Endothelial cell of umbilical vein (primary cell): ENCODE measurements at places on chromosomes 7 and 10. TPM values are rescaled to one million over a fixed set of nuclear protein-coding genes. Genes with fewer than 3 reads are reported as not detected.

The DYDC1 gene
- total RNA-seq = not detected in 2 replicates

DNA sequence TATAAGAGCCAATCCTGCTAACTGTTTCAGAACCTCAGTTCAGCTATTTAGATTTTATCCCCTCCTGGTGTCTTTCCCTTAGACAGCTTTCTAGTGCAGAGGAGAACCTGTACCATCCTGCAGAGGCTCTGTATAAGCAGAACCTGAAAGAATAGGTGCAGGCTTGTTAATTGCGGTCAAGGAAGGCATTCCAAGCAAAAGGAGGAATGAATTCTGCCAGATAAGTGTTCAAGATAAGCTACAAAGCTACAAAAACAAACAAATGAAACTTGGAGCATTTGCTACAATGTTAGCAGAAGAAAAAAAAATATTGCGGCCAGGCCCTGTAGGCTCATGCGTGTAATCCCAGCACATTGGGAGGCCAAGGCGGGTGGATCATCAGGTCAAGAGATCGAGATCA lies 32.6 kb upstream of the AGMO start:
- no peak overlapping the region for H3K27ac ChIP-seq
- H3K27me3 ChIP-seq = no peaks in the 10 kb centered on the region
- no peaks in the 10 kb centered on the region for H3K36me3 ChIP-seq
- DNase-seq = no peak
- no peak overlapping the region for H3K4me3 ChIP-seq
- H3K4me1 ChIP-seq = no peaks in the 10 kb centered on the region

The KBTBD2 gene
- 36.6 and 37.0 TPM in 2 replicates for total RNA-seq

DNA sequence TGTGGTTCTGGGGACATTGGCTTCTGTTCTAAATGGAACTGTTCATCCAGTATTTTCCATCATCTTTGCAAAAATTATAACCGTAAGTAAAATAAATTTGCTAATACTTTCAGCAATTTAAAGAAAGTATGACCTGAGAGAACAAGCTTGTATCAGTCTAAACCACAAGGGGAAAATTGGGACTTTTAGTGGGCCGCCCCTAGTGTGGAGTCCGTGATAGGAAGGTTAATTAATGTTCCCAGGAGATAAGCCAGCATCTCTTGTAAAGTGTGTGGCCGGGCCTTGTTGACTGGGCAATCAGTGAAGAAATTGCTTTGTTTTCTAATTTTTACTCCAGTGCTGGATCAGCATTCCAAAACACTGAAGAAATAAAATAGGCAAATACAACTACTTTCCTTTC lies 83.0 kb downstream of the ABCB5 start:
- DNase-seq = no peak
- no peak overlapping the region for H3K27ac ChIP-seq

GRCh38 chr7:70285187-70285586 lies 686.9 kb downstream of the AUTS2 start:
- H3K27ac ChIP-seq = no peak overlapping the region
- H3K36me3 ChIP-seq = no peaks in the 10 kb centered on the region
- H3K4me1 ChIP-seq = no peaks in the 10 kb centered on the region
- H3K4me3 ChIP-seq = no peak overlapping the region
- H3K27me3 ChIP-seq = no peaks in the 10 kb centered on the region
